ENCODE measurements at places on chromosomes 11 and 22.

- DNase-seq: no peak
Measured at GRCh38 chr11:16293204-16293681, 63.1 kb downstream of the SOX6 start.

DNA sequence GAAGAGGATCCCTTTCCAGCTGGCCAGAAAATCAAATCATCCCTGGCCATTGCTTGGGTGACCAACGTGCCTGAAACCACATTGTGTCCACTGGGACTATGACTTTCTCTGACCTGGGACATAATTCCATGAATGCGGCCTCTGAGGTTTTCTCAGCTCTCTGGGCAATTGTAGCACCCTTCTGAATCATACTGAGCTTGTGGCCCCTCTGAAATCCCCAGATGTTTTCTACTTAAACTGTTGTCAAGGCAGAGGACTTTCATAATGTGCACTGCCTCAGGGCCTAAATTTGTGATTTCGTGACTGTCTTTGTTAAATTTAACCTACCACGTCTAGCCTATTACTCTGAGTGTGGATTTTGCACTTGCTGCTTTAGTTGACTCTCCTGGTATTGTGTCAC lies 321.1 kb upstream of the PLET1 start:
- DNase-seq: no peak

GRCh38 chr11:128311742-128312719 lies 275.3 kb downstream of the ETS1 start:
- no peak for DNase-seq

DNA sequence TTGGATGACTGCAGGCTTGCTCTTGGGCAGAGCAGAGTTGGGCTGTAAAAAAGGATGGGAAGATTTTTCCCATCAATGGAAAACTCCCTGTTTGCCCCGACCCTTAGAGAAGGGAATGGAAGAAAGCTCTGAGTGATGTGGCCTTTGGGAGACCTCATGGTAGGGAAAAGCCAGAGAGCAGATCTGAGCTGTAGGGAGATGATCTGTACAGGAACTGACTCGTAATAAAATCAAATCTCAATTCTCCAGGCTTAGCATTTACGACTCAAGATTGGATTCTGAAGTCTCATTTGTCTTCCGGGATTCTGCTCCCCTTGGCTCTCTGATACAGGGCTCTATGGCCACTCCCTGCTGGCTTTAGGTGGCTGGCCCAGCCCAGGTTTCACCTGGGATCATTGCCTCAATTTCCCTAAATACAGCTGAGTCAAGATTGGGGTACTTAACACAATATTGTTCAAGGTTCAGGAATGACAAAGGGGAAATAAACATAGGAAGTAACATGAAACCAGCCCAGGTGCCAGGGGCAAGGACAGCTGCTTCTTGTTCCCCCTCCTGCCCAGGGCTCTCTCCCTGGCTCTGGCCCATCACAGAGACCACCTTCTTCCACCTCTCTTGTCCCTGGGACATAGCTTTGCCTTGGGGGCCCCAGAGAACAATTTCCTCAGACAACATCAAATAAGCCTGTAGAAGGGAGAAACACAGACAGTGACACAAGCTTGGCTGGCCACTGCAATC lies 38.4 kb upstream of the THY1 start:
- no peak for DNase-seq

DNA sequence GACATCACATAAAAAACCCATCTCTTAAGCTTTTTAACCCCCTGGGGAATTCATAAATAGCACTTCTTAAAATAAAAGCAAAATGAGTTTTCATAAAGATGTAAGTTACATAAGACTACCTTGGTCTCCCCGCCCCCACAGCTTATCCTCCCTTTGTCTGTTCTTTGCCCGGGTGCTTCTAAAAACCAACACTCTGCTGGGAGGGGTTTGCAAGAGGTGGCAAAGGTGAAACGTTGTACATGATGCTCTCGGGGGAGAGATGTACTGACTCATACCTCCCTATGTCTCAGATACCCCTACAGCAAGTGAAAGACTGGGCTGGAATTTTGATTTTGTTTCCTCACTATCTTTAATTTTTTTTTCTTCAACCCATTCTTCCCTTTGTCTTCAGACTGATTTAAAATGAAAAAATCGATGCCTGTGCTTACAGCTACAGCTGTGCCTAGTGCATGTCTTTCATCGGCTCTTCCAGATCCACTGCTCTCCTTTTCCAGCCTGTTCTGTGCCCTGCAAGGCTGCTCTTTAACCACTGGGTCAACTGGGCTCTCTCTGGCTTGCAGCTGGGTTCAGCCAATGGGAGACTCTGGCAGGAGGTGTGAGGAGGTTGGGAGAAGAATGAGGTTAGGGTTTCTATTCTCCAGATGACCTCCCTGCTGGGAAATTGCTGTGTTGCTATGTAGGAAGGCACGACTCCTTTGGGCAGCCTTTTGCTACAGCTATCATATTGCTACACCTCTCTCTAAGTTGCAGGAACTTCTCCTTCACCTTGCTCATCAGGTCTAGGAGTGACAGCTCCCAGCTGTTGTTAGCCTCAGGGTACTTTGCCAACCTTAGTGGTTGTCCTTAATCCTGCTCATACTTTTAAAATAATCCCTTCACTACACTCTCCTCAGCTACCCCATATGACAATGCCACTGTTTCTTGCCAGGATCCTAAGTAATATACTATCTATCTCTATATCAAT lies 266.5 kb downstream of the TENM4 start:
- no peak for DNase-seq

GRCh38 chr11:57144075-57144474 lies 37.7 kb upstream of the LRRC55 start:
- DNase-seq: no peak

DNA sequence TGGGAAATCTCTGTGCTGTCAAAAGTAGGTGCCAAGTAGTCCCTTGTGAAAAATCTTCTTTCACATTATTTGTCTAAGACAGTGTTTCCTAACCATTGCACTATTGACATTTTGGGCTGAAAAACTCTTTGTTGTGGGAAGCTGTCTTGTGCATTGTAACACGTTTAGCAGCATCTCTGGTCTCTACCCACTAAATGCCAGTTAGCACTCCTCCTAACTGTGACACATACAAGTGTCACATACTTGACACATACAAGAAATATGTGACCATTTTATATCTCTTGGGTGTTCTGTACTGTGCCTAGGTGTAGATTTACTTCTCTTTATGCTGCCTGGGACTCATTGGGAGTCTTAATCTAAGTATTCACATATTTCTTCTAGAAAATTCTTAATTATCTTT lies 57.8 kb downstream of the NXPE1 start:
- no peak for DNase-seq

DNA sequence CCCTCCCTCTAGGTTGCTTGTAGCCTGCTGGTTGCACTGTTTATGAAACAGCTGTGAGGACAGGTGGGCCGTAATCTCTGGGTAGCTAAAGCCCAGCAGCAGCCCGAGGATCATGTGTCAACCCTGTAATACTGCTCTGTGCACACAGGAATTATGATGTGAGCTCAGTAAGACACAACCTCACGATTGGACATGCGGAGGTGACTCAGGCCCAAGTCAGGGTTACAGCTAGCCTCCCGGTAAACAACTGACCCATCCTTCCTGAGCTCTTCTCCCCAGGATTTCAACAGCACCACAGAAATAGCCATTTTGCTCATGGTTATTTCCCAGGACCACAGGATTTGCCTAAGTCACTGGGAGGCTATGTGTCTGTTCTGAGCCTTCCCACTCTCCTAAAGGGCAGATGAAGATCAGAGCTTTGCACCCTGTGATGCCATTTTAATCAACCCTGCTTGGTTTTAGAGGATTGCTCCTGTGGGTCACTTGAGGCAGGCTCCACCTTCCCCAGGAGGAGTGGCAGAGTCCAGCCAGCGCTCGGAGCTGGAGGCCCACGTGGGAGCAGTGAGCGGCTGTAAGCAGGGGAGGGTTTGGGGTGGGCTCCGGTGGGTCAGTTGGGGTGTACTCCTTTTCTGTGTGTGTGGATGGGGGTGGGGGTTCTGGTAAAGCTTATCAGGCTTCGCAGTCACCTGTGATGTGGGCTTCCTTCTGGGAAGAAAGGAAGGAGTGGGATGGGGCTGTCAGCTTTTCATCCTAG lies at the start of gene AMPD3:
Gene AMPD3, plus strand, starts transcription at position 387 of the 754 bp plus-strand sequence. CDS start 6,256 bp downstream, outside the sequence.
- no peak for DNase-seq

DNA sequence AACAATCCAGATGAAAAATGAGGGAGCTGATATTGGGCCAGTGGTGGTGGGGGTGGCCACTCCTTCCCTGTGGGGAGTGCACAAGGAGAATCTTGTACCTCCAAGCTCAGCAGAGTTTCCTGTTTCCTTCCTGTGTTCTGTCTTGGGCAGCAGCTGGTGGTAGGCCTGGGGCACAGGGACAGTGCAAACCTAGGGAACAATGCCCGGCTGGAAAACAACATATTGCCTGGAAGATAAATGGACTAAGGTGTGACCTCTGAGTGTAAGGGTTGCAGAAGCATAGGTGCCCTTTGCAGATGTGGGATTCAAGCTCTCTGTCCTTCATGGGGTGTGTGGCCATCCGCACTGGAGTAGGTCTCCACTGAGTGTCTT lies 5.8 kb upstream of the JAM3 start:
- DNase-seq: no peak

- no peak for DNase-seq
Measured at GRCh38 chr22:45657701-45658100, 13.9 kb upstream of the ATXN10 start.

- no peak for DNase-seq
Measured at GRCh38 chr11:31997955-31998354, 92.9 kb upstream of the RCN1 start.

DNA sequence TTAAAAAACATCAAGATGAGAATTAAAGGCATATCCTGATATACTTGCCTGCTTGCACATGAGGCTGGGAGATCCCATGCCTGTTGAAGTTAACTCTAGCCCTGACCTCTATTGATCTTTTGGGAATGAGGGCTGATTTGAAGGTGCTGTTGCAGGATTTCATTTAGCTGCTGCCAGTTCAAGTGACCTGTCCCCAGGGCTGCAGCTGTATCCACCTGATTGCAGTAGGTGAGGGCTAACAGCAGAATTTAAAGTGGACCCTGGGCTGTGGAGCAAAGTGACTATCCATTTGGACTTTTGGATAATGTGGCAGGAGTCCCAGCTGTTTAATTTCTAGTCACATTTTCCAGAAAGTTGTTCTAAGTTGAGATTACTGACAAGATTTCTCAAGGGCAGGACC lies 50.8 kb upstream of the HORMAD2 start:
- no peak for DNase-seq

DNA sequence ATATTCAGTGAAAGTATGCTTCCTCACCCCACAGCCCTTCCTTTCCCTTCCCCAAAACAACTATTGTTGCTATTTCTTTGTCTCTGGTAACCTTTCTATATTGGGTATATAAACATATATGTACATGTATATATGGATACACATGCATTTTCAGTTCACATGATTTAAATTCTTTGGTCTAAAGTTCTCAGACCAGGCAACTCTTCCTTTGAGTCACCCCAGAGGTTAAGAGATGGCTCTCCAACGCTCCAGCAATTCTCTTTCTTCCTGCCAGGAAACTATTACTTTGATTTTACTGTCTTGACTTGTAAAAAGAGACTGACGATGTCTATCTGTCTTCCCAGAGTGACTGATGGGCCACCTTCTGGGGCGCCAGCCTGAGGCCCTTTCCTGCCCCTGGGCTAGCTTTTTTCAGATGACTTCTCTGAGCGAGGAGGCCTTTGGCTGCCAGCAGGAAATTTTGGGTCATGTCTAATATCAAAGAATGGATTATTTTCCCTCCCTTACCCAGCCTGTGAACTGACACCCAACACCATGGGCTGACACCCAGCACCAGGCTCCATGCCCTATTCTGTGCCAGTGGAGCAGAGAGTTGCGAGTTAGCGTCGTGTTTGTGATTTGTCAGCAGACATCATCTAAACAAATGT lies 14.4 kb upstream of the ST3GAL4 start:
- DNase-seq: no peak

DNA sequence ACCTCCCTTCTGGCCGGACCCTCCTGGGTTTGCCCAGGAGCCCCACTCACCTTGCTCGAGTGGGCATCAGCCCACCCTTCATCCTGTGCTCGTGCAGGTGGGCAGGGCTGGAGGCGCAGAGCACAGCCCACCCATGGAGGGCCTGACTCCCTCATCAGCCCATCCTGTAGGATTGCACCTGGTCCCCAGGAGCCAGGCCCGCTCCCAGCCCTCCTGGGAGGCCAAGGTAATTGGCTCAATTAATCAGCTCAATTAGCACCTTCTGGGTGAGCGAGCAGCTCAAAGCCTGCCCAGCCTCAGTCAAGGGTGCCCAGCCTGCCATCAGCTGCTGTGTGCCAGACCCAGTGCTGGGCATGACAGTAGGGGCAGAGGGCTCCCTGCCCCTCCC lies 58.1 kb upstream of the NECTIN1 start:
- DNase-seq: no peak

- DNase-seq: no peak
Measured at GRCh38 chr11:30635401-30635989, 49.3 kb upstream of the MPPED2 start.

GRCh38 chr11:68296344-68297051 lies 15.9 kb upstream of the LRP5 start:
- DNase-seq: no peak

GRCh38 chr11:116258821-116259220 lies 514.0 kb downstream of the BUD13 start:
- no peak for DNase-seq

DNA sequence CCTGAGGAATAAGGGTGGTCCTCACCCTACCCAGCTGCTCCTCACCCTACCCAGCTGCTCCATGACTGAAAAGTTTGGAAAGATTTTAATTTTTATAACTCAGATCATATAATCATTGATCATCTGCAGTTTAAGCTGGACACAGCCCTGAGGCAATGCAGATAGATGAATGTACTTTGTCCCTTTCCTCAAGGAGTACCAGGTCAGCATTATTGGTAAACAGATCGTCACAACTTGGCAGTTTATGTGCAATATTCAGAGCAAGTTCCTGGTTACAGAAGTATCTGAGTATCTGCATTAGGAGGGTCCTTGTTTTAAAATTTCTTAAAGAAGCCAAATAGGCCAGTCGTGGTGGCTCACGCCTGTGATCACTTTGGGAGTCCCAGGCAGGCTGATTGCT lies 3.6 kb downstream of the TNRC6B start:
- no peak for DNase-seq

GRCh38 chr11:123482218-123482617 lies 52.1 kb downstream of the GRAMD1B start:
- DNase-seq: no peak

DNA sequence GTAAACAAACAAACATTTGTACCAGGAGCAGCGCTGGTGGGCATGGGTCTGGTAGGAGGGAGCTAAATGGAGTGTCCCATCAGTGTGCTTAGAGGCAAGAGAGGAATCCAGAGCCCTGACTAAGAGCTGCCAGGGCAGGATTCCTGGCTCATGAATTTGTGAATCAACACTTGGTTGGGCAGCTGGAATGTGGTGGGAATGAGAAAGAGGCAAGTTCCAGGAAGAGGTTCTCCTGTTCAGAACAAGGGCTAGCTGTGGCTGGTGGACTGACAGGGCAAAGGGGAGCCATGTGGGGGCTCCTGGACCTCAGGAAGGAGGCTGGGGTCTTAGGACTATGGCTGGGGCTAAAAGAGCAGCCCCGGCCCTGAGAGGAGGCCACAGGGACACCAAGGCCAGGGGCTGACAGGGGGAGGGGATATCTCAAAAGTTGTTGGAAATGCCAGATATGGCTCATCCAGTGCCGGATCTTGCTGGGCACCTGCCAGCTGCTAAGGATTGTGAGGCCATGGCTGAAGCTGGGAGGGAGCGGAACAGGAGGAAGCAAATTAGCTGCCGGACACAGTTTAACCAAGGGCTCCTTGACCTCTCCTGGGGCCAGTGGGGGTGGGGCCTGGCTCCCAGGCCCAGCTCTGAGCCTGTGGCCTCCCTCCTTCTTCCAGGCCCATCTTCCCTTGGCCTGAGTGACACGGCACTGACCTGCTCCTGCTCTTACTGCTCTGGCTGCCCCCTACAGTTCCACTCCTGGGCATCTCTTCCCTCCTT lies 14.6 kb upstream of the P2RY6 start:
- DNase-seq: no peak

GRCh38 chr22:40855071-40855978 lies 1.1 kb downstream of the ST13 start:
- DNase-seq: no peak

Measured in GM12864 (cell line).